ENCODE measurements at places on chromosomes 1 and 21.

GRCh38 chr1:246564839-246565750 is 966 bp downstream of the TFB2M start:
- no peak for DNase-seq

DNA sequence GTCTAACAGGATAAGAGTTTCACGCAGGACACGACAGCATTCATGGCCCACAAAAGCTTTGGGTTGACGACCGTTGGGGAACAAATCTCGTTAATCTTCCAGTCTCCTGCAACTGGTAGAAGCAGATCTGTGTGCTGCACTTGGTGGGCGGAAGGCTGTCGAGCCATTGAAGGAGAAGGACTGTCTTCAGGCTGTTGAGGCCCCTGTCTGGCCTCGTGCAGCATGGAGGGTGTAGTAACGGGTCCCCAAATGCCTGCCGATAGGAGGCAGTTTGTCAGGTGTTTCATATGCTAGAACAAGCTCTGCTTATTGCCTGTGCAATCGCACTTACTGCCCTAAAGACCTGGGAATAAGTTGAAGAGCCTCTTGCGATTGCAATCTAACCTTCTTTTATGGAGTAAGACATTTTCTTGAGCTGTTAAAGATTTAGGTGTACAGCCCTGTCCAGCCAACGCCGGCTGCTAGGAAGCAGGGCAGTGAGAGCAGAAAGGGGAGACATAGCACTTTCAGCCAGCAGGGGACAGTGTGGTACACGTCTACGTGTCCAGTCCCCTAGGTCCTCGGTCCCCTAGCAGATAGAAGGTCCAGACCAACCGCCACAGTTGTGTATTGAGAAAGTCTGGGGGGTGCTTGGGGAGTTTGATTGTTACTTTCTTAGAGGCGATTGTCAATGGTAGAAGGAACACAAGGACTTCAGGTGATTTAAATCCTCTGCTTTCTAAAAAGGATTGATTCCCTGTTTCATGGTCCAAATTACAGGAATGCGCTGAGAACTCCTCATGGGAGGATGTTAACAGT is 102.3 kb upstream of the TMPRSS2 start:
- no peak for DNase-seq

- DNase-seq = no peak
Measured at GRCh38 chr1:245126530-245126929, 28.3 kb upstream of the KIF26B start.

DNA sequence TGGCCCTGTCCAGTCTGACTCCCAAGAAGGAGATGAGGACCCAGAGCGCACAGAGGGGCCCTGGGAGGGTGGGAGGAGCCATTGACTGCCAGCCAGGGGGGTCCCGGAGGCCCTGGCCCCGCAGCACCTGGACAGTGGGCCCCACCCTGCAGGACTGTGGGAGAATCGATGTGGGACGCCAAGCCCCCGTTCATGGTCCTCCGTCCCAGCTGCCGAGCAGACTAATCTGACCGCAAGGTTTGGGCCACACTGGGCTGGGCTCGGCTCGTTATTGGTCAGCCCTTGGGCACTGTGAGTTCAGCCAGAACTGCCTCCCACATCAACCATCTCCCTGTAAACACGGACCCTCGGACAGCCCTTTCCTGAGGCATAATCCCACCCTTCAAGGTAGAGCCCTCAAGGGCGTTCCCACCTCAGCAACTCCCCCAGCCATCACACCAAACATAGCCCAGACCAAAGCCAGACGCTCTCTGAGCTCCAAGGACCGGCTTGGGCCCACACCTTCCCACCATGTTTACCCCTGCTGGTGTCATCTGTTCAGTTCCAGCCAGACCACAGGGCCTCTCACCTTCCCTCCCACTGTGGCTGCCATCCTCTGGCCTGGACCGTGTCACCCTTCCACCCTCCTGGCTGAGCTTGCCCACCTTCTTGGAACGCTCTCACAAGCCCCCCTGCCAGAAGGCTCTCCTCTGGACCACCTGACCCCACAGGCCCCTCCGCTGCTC is 16.2 kb upstream of the POFUT2 start:
- no peak for DNase-seq

DNA sequence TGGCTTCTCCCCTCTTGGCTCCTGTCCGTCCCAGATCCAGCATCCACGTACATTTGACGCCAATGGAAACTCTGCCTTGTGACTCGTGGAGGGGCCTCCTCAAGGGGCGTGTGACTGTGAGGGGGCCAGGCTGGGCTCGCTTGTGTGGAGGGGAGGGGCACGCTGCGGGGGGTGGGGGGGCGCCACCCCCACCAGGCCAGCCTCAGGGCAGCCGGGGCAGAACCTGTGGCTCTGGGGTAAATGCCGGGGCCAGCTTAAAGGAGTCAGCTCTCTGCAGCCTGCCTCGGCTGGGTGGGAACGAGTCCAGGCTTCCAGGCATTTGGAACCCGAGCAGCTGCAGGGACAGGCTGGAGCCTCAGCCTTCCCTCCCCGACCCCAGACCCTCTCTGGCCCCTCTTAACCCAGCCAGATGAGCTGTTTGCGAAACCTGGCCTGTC is 94.1 kb downstream of the SIK1 start:
- no peak for DNase-seq

- no peak for DNase-seq
Measured at GRCh38 chr1:169207797-169208520, 101.5 kb downstream of the ATP1B1 start.

GRCh38 chr1:150909585-150910180 is 16.5 kb upstream of the SETDB1 start:
- DNase-seq = no peak

DNA sequence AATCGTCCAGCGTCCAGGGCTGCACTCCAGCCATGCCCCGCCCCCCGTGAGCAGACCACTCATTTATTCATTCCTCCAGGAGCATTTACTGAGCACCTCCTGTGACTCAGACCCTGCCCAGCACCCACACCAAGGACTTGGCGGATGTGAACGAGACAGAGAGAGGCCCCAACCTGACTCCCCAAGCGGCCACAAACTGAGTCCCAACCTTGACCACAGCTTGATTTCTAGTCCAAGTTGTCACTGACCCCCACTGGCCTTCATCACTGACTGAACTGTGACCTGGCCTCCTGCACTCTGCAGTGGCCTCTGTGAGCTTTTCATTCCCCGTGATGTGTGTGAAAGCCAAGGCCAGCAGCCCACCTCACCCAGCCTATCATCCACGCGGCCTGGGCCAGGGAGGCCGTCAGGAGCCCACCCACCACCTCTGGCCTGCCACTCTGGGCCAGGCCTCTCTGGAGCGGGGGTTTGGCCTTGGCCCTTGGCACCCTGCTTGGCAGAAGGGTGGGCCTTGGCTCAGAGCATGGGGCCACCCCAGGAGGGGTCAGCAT is 19.3 kb upstream of the RUNX3 start:
- no peak for DNase-seq

DNA sequence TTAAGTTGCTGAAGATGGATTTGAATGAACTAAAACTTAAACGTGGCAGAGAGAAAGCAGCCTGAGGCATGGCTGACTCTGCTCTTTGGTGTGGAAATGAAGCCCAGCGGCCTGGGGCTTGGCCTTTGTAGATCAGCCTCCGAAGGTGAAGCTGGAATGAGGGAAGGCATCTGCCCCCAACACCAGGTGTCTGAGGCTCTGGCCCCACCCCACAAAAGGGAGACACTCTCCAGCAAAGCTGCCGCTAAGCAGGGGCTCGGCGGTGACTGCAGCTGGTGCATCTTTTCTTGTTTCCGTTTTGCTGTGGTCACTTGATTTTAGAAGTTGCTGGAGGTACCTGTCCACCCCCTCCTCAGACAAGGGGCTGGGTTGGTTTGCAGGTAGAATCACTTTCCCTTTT is 38.2 kb upstream of the NID1 start:
- no peak for DNase-seq

DNA sequence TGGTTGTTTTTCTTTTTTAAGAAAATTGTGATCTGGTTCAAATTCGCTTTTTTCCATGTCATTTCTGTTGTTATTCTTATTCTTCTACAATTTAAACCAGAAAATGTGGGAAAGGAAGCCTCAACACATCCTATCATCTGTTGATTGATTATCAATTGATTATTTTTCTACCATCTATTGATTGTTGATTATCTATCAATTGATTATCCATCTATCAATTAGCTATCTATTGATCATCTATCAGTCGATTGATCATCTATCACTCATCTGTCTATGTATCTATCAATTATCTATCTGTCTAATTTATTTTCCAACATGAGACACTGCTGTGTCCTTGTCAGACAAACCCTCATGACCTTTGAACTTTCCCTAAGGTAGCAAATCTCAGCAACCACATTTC is 136.1 kb upstream of the ARHGEF16 start:
- no peak for DNase-seq

DNA sequence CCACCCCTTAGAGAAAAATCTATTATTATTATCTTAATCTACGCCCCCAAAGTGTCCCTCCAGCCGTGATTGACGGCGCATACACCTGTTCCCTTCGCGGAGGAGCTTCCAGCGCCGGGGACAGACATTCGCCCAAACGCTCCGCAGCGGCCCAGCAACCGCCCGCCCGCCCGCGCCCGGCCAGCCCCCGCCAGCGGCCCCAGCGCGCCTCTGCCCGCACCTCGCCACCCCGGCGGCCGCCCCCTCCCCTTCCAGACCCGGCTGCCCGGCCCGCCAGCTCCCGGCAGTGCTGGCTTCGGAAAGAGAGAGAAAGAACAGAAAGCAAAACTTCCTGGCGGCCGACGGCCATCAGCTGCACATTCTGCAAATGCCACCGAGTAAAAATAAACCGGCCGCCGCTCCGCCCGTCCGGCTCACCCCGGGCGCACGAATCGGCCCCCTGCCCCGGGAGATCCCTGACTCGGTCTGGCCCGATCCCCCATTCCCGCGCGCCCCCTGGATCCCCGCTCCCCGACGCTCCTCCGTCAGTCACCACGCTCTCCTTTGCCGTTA is 1.6 kb downstream of the CASZ1 start:
- no peak for DNase-seq

DNA sequence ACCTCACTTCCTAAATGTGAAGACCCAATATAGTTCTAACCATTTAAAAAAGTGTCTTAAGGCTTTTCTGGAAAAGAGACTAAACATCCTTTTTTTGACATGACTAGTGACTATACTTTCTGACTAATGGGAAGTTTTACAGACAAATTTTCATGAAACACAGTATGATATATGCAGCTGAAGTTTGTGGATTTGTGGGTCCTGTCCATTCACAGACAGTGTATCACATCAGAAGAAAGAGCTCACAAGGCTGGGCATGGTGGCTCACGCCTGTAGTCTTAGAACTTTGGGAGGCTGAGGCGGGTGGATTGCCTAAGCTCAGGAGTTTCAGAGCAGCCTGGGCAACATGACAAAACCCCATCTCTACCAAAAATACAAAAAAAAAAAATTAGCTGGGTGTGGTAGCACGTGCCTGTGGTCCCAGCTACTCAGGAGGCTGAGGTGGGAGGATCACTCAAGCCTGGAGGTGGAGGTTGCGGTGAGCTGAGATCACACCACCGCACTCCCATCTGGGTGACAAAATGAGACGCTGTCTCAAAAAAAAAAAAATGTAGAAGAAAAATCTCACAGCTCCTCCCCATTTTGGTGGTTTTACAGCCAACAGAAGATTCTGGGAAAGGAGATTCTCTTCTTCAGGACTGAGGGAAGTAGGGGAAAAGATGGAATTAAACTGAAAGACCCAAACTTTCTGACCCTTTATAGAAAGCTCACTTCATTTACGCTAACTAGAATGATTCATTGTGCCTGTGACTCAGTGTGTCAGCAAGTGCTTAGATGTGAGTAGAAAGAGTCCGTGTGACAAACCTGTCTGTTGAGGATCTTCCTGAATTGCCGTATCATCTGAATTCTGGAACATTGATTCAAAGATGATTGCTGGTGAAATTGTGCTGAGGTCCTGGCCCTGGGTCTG is 15.2 kb upstream of the YRDC start:
- peak; percentile 32 for DNase-seq

GRCh38 chr1:41102653-41103052 is 81.1 kb upstream of the SLFNL1 start:
- no peak for DNase-seq

- no peak for DNase-seq
Measured at GRCh38 chr21:28833182-28833581, 159.5 kb downstream of the LTN1 start.

DNA sequence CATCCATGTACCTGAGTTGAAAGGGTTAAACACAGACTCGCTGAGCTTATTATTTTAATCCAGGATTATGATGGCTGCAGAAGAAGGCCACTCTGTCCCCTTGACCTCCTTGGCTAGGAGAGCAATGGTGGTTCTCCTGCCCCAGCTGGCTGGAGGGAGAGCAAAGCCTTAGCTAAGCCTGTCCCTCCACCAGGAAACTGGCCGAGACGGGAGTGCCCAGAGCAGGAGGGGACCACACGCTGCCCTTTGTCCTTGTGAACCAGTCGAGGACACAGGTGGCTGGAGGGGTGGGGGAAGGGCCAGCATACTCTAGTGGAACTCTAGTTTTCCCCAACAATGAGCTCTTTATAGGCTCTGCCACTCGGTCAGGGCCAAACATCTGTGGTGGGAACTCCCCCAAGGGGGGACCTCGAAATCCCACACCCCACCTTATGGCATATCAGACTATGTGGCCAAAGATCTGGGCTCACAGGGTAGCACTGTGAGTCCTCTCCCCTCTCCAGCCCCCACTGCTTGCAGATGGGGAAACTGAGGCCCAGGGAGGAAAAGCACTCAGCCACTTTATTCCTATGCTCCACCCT is 12.9 kb downstream of the KIAA1614 start:
- no peak for DNase-seq

GRCh38 chr1:230263568-230264195 is 162.4 kb downstream of the PGBD5 start:
- DNase-seq = no peak

GRCh38 chr1:242788771-242789170 is 264.3 kb upstream of the PLD5 start:
- no peak for DNase-seq

GRCh38 chr1:204136814-204137213 is 15.0 kb downstream of the ETNK2 start:
- no peak for DNase-seq

All from stimulated activated CD4-positive, alpha-beta T cell treated with anti-CD3 and anti-CD28 coated beads, Interleukin-1b, Interleukin-23, amount 100 ng/mL, for 48 hours (primary cell).